ENCODE measurements at places on chromosomes 3 and 15.

DNA sequence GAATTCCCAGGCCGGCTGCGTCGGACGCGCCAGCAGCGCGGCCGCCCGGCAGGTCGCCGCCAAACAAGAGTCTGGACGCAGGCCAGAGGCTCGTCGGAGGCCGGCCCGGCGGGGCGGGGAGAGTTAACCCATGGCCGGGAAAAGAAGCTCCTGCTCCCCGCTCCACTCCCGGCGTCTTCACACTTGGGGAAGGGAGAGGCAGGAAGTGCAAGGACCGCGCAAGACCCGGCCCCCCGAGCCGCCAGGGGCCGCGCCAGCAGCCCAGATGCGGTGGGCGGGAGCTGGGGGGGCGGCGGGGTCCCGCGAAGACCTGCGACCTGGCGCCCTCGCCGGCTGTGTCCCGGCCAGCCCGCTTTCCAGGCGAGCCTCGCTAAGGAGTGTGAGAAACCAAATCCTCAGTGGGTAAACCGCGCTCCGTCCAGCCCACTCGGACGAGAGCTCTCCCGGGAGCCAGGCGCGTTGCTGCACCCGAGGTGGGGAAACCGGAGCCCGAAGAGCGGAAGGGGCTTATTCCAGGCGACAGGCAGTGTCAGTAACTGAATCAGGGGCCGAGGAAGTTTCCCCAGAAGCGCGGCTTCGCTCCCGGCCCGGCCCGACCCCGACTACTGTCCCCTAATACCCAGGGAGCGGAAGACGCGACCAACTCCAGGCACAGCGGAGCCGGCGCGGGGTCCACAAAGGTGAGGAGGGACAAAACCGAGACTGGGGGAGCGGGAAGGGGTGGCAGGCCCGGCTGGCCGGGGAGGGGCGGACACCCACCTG, 721 bp downstream of the ADAMTS7 start:
- no peak for DNase-seq

- DNase-seq, result no peak
These were observed 184.2 kb downstream of the NR2F2 start for GRCh38 chr15:96514607-96515285.

- DNase-seq, result no peak
These were observed 30.8 kb upstream of the CPB1 start for GRCh38 chr3:148796799-148797198.

GRCh38 chr3:117914540-117915100, 1120.0 kb downstream of the IGSF11 start:
- DNase-seq, result no peak

DNA sequence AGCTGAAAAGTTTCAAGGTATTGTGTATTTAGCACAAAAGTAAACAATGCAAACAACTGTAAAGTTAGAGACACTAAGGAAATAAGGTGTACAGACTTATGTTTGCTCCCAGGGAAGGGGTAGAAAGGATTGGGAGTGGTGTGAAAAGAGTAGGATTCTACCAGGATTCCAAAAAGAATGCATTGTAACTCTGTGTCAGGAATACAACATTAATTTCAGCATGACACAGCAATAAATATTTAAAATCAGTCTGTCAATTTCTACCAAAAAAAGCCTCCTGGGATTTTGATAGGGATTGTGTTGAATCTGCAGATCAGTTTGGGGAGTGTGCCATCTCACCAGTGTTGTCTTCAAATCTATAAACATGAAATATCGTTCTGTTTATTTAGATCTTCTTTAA, 73.4 kb downstream of the LRRC28 start:
- DNase-seq, result no peak

GRCh38 chr15:63586790-63587189, 10.4 kb upstream of the FBXL22 start:
- DNase-seq, result no peak

DNA sequence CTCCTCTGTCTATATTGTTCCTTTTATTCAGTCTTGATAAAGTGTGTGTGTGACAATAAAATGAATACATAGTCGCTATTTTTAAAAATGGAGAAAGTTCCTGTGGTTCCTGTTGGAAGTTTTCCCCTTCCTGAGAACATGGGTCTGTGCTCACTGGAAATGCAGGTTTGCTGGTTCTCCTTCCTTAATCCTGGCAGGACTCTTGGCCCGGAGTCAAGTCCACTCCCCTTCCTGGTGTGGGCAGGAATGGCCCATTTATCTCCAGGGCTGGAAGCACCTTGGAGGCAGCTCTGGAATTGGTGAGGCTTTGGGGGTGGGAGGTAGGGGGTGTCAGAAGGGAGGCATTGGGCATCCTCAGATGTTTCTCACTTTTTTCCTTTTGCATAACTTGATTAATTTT, 30.1 kb downstream of the FOXL2 start:
- DNase-seq, result no peak

DNA sequence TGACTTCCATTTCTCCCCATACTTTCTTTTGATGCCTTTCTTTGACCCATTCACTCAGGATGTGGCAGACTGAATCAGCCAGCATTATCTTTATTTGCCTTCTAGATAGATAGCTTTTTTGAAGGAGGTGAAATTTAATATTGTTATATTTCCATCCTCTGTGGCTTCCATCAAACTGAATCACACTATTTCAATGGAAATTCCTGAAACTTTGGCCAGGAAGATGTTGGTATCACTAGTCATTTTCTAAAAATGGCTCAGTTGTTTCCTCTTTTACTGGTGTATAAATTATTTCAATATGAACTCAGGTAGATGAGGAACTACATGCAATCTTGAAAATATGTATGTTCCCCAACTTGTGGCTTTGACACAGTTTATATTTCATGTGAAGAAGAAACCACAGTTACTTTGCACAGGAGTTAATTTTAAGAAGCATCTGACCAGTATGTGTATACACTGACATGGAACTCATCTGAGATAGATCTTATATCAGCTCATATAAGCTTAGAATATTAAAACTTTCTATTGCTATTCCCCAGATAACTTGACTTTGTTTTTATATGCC, 248.3 kb downstream of the CGGBP1 start:
- DNase-seq, result no peak

DNA sequence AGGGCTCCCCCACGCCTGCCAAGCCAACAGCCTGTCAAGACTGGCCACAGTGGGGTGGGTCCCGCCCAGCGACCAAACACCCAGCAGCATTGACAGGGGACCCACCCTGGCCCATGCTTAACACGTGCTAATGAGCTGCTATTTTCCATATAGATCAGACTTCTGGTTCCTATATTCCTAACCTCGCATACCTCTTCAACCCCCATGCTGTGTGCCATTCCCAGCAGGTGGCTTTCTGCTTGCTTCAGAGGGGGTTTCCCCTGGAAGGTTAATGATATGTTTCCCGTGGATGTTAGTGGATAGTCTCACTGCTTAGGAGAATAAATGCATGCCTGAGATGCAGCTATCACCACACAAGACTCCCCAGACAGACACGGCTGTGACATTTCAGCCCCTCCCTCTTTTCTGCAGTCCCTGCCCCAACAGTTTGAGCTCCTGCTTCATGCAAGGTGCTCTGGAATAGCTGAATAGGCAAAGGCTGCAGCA, 37.9 kb upstream of the MGLL start:
- no peak for DNase-seq

DNA sequence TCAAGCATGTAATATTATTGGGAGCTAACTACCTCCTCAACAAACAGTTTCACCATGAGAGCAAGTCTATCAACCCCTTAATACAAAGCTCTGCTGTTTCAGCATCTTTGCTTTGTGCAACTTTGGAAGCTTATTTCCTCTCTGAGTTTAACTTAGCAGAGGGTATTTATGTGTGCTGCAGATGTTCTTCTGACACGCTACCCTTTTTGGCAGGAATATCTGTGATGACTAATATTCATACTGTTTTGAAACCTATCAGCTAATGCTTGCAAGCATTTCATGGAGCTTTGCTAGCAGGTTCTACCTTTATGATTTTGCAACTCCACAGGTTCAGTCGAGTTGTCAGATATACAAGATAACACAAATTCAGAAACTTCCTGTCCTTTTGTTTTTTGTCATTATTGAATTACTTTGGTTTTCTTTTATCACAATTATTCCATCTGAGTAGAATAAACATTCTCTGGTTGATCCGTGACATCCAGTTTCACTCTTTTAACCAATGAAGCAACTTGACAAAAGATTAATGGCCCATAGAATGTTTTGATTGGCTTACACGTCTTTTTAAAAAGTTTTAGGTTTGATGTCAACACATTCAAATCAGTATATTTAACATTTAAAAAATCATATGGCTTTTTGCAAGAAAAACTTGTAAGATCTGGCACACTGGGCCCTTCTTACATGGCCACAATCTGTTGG, 1.7 kb upstream of the SLC9A9 start:
- DNase-seq, result no peak

DNA sequence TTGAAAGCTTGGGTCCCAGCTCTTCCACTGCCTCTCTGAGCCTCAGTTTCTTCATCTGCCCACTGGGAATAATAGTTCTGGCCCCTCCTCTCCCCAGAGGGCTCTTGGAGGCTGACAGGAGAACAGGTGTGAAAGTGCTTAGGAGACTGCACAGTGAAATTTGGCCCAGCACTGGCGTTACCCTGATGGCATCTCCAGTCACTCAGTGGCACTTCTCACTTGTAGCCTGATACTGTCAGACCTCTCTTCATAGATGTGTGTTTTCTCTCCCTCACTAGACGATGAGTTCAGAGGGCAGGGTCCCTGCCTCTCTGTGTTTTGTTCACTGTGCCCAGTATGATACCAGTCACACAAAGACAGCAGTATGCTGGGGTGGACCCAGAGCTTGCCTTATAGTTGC, 22.2 kb upstream of the IGDCC3 start:
- no peak for DNase-seq

GRCh38 chr15:38021259-38021658, 86.8 kb downstream of the TMCO5A start:
- DNase-seq, result no peak

DNA sequence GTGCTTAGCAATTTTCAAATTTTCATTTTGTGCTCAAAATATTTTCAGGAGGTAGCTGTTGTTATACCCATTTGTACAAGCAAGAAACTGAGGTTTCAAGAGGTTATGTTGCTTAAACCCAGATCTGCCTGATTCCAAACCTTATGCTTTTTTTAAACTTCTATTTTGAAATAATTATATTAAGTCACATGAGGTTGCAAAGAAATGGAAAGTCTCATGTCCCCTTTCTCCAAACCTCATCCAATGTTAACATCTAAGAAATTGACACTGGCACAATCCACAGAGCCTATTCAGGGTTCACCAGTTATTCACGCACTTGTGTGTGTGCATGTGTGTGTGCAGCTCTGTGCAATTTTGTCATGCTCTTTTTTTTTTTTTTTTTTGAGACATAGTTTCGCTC, 35.1 kb downstream of the B3GNT5 start:
- no peak for DNase-seq

GRCh38 chr3:159757341-159758060, 231.1 kb upstream of the IL12A start:
- no peak for DNase-seq

DNA sequence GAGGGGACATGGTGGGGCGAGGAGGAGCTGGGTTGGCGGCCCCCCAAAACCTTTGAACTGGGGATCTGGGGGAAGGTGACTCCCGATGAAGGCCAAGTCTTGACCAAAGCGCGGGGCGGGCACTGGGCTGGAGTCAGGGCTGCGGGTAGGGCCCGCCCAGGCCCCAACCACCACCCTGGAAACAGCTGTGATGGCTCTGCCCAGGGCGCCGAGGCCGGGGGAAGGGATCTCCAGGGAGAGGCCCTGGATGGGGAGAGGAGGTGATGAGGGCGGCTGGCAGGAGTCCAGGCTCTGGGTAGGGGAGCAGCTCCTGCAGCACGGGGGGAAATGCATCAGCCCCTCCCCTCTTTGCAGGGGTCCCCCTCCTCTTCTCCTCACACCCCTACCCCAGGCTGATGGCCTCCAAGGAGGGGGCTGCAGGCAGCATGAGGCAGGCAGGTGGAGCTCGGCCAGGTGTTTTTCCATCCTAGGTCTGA, 5.9 kb upstream of the C15orf39 start:
- no peak for DNase-seq

DNA sequence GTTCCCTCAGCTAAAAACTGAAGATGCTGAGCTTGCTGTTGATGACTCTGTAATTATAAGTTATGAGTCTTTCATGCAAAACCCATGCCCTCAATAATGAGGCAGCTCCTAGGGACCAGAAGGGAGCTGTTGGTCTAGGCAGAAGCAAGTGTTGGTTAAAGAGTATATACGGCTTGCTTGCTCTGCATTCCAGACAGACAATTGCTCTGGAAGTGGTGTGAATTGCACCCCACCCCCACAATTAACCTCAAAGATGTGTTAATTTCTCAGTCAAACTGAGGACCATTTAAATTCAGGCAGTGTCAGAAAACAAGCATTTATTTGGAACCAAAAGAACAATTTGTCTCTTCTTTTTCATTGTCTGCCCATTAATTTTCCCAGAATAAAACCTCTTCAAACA, 163.5 kb upstream of the EOMES start:
- DNase-seq, result no peak

DNA sequence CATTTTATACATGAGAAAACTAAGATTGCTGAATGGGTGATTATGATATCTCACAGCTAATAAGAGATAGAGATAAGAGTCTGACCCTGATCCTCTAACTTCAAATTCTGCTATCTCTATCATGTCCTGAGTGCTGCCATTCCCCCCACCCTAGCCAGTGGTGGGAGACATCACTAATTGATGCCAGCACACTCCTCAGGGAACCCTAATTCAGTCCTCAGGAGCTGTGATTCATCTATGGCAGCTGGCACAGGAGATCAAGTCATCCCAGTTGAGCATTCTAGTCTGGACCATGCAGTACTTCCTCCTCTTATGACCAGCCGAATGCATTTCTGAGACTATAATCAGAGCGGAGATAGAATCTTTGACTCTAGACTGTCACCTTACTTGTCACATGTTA, 71.9 kb downstream of the SYNM start:
- no peak for DNase-seq

DNA sequence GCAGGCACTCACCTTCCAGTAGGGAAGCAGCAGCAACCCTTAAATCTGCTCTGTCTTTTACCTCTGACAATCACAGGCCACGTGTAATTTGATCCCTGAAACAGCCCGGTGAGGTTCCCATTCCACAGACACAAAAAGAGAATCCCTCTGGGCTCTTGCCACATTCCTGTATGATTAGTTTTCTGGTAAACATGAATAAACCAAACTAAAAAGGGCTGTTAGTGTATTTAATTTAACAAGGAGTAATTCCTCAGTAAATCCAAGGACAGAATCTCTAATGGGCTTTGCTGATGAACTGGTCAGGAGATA, 186.9 kb downstream of the FAM43A start:
- no peak for DNase-seq

DNA sequence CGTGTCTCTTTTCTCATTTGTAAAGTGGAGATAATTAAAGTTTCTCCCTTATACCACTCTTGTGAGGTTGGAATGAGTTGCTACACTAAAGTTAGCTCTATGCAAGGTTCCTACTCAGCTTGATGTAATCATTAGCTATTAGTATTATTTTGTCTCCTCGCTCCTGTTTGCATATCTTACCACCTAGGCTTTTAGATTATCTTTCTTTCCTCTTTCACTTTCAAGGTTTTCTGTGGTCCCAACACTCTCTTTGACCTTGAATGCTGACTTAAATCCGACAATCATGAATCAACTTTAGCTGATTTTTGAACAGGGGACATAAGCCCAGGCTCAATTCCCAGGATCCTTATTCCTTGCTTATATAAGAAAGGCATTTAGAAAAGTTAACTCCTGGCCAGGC, 769.7 kb upstream of the GRM7 start:
- no peak for DNase-seq

GRCh38 chr15:74383286-74383685, 15.8 kb upstream of the CYP11A1 start:
- no peak for DNase-seq
